ENCODE measurements at places on chromosomes 4 and X. TPM values are rescaled to one million over a fixed set of nuclear protein-coding genes. Genes with fewer than 3 reads are reported as not detected.
A peak's percentile ranks its signal among the peaks of the same experiment; 100 is the strongest.

Gene LONRF3
- 3.6 TPM for total RNA-seq

Gene CCKAR
- not detected for total RNA-seq

Gene AADAT
- total RNA-seq = 5.0 TPM

Gene C1QTNF7
- 10.8 TPM for total RNA-seq

Gene WDFY3
- 149 TPM for total RNA-seq

Gene SEC31A
- total RNA-seq = 133 TPM

Gene GLRA3
- total RNA-seq = 0.03 TPM

Gene PPBP
- total RNA-seq = 54.8 TPM

Gene DCX
- not detected for total RNA-seq

Gene RAP2C
- 38.5 TPM for total RNA-seq

Gene TMEM156
- 10.5 TPM for total RNA-seq

GRCh38 chrX:17104433-17104832 lies 158.0 kb downstream of the REPS2 start:
- no peak for DNase-seq

DNA sequence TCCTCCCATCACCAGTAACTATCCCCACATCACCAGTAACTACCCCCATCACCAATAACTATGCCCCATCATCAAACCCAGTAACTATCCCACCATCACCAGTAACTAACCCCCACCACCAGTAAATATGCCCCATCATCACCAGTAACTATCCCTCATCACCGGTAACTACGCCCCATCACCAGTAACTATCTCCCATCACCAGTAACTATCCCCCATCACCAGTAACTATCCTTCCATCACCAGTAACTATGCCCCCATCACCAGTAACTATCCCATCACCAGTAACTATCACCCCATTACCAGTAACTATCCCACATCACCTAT lies 2.9 kb downstream of the ASMTL start:
- no peak for DNase-seq

GRCh38 chr4:94852616-94853015 lies 94.9 kb downstream of the BMPR1B start:
- no peak for DNase-seq

GRCh38 chr4:150065740-150066139 lies 12.5 kb upstream of the DCLK2 start:
- no peak for DNase-seq

GRCh38 chrX:22081475-22082092 lies 49.5 kb downstream of the PHEX start:
- peak; percentile 81 for DNase-seq

DNA sequence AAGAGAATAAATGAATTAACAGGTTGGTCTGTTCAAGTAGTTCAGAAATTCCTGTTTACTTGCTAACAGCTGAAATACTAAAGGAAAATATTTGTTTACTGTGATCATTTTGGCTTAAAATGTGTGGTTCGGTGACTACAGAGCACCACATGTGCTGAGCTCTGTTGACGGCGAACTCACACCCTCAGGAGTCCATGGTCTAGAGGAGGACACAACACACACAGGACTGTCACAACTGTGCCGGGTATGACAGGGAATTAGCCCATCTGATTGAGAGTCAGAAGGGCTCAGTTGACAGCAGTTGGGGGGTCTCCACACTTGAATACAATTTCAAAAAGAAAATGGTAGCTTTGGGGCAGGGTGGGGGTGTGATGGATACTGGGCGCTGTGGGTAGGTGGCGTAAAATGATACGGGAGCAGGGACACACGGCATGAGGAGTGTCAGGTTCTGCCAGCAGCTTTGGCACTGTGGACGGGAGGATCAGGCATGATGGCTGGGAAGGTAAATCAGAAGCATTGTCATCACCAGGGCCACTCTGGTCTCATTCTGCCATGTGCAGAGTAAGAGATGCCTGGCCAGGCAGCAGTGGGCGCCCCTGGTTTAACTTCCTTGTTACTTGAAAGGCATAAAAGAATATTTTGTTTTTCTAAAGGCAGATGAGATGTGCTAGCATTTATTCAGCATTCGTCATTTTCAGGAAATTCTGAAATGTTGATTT lies 33.3 kb downstream of the CLDN22 start:
- no peak for DNase-seq

GRCh38 chr4:18397681-18398390 lies 376.3 kb upstream of the LCORL start:
- DNase-seq = no peak

- no peak for DNase-seq
These were observed 45.6 kb downstream of the ATRX start for GRCh38 chrX:77740376-77740905.

DNA sequence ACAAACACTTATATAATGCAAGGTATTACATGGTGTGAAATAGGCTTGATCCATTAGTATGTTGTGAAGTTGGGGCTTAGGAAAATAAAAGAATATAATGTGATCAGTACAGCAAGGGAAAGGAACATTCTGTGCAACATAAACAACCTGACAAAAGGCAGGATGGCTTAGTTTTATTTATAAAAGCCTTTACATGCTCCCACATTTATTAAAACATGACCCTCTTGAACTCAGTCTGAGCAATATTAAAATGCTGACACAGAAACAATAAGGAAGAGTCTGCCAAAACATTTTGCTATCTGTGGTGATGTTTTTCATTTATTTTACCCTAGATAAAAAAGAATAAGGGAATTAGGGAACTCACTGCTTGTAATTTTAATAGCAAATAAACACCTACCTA lies 519.7 kb downstream of the PCDH7 start:
- no peak for DNase-seq

GRCh38 chrX:149365061-149365460 lies 140.0 kb downstream of the IDS start:
- DNase-seq = no peak

GRCh38 chr4:37653601-37654000 lies 32.6 kb downstream of the RELL1 start:
- DNase-seq = no peak

DNA sequence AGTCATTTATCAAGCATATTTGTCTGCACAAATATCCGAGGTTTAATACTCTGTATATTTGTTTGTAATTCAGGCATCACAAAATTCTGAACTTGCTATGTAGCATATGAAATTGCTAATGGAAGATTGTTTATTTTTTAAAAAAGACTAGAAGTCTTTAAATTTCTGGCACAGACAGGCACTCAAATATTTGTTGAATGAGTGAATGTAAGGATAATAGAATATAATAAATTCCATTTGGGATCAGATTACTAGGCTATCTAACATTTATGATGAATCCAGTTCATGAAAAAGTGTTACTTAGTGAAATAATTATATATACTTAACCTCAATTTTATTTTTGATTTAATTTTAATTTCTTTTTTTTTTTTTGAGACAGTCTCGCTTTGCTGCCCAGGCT lies 30.4 kb upstream of the TEC start:
- no peak for DNase-seq

DNA sequence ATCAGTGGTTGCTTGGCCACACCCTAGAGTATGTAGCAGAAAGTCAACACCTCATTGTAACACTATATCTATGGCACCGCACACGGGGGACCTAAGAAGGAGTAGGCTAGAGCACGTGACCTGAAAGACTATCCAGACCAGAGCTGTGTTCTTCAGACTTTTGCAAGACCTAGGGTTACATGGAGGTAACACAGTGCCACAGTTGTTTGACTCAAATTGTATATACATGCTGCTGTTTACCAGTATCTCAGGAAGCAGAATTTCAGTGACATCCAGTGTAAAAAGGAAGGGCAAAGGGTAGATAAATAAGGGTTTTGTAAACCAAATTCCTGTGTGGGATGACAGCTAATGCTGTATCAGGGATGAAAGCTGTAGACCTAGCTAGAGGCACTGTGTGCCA lies 30.2 kb downstream of the PNMA6A start:
- no peak for DNase-seq

DNA sequence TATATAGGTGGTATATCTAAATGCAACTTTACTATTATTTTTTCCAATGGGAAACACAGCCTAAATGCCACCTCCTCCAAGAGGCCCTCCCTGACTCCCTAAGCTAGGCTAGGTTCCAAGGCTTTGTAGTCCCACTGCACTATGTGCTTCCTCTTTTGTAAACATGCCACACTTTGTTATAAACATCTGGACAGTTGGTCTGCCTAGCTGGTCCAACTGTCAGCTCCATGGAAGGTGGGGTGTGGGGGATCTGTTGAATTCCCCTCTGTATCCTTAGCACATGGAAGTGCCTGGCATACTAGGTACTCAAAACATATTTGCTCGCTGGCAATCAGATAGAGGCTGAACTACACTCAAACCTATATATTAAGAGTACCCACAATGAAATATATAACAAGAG lies 63.4 kb downstream of the SLC9A7 start:
- no peak for DNase-seq

GRCh38 chrX:114134465-114134864 lies 449.4 kb upstream of the HTR2C start:
- DNase-seq = no peak

DNA sequence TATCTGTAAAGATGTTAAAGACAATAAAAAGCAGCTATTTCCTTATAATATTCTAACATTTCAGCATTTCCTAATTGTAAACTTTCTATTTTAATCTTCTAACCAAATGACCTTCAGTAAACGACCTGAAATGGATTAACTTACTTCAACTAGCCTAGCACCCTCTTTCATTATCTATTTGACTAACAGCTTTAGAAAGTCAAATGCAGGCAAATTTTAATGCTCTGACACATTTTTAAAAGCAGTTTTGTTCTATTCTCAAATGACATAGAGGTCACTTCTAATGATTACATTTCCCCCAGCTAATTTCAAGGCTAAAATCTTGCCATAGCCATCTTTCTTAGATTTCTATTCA lies 41.9 kb downstream of the SLC7A11 start:
- no peak for DNase-seq

DNA sequence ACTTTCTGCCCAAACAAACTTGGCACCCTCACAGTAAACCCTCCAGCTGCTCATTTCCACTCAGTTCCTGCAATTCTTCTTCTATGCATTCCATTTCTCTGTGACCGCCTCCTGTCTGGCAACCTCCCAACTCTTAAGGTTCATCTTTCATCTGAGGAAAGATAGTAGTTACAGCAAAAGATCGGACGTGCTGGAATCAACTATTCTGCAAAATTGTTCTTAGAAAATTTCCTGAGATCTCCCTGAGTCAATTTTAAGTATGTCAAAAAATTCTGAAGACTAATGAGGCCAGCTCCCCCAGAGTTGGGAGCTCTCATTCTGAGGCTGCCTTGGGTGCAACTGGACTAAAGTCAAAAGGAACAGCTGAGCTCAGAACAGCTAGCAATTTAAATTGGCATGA lies 1026.0 kb downstream of the ADGRL3 start:
- no peak for DNase-seq

DNA sequence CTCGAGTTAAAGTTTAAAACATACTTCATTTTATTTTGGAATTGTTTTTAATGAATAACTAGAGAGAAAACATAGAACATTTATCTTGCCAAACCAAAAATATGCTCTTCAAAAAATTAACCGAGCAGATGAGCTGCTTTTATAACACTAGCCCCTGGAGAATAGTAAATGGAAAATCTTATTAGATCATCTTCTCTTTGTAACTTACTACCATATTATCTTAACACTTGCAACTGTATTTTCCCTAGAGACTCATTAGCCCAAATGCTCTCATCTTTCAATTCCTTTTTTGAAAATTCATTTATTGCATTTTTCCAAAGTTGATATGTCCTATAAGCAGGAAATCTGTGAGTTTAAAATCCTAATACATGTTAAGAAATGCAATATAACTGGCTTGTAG lies 143.3 kb downstream of the CAMK2D start:
- DNase-seq = no peak

- no peak for DNase-seq
These were observed 270.0 kb downstream of the CENPC start for GRCh38 chr4:67275179-67275750.

GRCh38 chrX:36562986-36563385 lies 445.2 kb upstream of the FAM47C start:
- no peak for DNase-seq
